Femur (tissue), 1 donor: ENCODE measurements at places on chromosomes 1 and 21.

DNA sequence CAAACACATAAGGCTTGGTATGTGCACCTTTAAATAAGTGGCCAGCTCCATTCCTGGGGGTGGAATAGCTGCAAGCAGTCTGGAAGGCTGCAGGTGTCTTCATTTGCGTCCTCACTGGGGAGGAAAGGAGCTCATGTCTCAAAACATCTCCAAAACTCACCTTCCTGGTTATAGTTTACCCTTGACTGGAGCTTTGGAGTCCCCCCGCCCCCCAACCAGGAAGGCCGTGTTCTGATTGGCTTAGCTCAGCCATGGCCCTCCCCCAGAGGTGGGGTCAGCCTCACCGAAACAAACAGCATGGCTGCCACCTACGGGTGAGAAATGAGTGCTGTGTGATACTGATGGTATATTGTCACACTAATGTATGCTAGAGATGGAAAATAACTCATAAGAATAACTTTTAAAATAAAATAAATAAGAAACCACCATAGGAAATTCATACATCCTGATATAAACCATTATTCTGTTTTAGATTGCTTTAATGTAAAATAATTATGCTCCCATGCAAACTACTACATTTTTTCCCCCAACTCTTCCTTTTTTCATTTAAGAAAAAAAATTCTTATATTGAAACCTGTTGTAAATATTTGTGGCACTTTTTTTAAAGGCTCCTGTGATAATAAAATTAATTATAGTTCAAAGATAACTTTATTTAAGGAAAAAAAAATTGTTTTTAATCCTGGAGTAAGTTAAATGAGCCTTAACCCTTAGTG, 90.8 kb downstream of the ZP4 start:
- DNase-seq: peak; percentile 50

GRCh38 chr1:77385551-77385950, 103.7 kb downstream of the AK5 start:
- no peak for DNase-seq

DNA sequence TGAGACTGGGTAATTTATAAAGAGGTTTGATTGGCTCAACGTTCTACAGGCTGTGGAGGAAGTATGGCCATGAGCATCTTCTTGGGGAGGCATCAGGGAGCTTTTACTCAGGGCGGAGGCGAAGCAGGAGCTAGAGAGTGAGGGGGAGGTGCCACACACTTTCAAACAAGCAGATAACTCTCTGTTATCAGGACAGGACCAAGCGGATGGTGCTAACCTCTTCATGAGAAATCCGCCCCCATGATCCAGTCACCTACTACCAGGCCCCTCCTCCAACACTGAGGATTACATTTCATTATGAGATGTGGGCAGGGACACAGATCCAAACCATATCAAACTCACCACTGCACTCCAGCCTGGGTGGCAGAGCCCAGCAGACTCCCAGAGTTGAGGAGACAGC, 11.5 kb upstream of the LRRC47 start:
- no peak for DNase-seq

DNA sequence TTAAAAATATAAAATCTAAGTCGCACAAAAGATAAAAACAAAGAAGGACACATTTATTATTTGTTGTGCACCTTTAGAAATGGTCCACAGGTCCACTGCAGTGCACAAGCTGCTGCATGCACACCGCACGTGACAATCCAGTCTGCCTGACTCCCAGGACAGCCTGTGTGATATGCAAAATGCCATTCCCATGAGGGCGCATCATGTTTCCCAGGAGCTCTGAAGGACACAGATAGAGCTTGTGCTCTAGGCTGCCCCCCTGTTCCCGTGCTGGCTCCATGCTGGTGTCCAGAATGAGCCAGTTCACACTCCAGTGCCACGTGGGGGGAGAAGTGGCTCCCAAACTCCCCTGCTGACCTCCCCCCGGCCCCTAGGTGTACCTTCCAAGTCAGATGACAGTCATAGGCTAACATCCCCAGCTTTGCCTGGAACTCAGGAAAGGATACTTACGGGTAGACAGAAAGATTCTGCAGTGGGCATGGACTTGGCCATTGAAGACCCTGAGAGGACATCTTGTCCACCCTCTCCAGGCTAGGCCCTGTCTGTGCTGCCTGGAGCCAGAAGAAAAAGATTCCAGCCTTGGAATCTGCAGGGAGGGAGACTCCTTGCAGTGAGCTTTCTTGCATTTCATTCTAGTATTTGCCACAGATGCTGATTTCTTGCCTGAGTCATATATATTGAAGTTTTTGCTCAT, 26.3 kb downstream of the RAB7B start:
- no peak for DNase-seq

DNA sequence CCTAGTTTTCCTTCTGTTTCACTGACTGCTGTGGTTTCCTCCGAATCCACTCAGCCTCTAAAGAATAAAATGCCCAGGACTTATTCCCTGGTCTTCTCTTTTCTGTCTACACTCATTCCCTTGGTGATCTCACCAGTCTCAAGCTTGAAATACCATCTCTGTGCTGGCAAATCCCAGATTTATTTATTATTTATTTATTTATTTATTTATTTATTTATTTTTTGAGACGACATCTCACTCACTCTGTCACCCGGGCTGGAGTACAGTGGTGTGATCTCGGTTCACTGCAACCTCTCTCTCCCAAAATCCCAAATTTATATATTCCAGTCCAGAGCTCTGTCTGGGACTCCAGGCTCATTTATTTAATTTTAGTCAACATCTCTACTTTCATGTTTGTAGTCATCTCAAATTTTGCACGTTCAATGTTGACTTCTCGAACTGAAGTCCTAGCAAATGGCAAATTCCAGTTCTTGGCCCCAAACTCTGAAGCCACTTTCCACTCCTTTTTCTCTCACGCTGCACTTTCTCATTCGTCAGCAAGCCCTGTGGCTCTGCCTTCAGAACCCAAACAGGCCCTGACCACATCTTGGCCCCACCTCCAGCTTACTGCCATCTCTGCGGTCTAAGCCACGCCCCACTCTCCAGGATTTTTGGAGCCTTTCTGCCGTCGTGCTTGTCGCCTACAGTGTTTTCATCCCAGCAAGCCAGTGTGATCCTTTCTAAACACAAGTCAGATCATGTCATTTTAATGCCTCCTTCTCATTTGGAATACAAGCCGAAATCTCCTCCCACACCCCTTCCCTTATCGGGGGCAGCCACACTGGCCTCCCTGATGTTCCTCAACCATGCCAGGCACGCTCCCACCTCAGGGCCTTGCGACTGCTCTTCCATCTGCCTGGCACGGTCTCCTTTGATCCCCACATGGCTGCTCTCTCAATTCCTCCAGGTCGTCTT, 14.2 kb upstream of the TENT5B start:
- peak; percentile 82 for DNase-seq

DNA sequence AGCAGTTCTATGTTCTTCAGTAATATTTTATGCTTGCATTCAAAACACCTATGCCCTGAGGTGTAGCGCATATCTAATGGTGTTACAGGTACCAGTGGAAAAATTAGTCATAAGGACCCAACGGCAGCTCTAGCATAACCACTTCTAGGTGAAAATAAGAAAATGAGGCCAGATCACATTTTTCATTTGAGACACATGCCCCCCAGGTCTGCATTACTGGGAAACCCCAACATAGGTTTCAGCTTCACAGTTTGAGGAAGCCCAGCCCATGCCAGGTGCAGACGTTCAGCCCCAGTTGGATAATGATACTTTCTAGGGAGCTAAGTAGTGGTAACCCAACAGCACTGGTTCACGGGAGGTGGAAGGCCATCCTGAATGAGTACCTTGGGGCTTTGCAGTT, 129.8 kb downstream of the CNIH3 start:
- DNase-seq: no peak

- no peak for DNase-seq
These were observed 43.2 kb upstream of the DISC1 start for GRCh38 chr1:231583376-231583775.

DNA sequence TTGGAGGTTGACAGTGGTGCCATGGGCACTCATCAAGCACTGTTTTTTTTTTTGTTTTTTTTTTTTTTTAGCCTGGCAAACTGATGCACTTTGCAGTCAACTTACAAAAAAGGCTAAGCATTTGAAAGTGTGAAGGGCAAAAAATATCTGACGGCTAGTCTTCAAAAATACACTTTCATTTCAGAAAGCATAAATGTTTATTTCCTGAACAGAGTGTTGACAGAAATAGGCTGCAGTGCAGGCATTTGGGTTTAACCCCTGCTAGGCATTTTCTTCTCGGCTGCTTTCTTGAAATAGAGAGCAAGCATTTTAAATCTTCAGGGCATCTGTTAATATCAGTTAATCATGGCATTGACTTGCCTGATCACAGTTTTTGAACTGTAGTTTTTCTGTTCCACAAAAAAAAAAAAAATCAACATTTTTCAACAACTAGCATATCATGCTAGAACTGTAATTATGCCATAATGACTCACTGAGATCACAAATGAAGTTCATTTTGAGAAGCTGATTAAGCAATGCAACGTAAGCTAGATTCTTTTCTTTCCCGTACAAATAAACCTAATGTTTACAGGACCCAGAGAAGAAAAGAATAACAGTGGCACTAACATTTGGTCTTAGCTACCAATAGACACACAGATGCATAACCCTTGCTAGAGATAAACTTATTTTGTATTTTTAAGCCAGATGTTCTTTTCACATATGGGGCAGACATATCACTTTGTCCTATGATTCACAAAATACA, 100.4 kb upstream of the USH2A start:
- DNase-seq: no peak

DNA sequence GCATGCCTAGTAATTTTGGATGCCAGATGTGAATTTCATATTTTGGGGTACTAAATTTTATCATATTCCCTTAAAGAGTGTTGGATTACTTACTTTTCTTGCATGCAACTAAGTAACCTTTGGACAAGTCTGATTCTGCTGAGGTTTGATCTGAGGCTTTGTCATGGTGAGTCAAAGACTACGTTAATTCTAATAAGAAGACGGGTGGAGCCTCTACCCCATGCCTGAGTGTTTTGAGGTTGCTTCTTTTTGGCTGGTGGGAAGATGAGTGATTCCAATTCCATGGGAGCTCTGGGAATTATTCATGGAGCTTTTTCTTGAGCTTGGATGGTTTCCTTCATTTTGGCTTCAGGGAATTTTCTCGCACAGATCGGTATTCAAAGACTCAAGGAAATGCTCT, 11.6 kb upstream of the PCP4 start:
- no peak for DNase-seq

DNA sequence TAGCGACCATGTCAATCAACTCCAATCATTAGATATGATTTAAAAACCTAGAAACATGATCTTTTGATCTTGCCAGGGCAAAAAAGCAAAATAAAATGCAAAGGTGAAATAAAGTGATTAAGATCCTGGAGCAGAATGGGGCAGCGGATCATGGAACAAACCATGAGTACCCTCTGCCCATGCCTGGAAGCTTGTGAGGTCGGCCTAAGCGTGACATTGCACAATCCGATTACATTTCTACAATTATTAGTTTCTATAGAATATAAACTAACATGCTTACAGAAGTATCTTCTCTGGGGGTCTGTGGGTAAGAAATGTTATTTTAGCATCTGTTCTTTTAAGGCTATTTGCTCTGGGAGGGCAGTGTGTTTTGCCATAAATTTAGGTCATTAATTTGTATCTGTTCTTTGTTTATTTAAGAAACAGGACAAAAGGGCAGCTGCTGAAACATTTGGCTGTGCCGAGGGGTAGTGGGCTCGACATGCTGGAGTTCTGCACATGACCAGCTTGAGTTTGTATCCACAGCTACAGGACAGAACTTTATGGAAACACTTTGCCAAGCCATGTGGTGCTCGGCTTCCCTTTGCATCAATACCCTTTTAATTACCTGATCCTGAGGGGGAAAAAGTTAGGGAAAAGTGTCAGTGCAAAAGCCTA, 55.9 kb downstream of the ZBTB18 start:
- DNase-seq: no peak

GRCh38 chr21:44400791-44401385, 47.5 kb downstream of the TRPM2 start:
- no peak for DNase-seq

DNA sequence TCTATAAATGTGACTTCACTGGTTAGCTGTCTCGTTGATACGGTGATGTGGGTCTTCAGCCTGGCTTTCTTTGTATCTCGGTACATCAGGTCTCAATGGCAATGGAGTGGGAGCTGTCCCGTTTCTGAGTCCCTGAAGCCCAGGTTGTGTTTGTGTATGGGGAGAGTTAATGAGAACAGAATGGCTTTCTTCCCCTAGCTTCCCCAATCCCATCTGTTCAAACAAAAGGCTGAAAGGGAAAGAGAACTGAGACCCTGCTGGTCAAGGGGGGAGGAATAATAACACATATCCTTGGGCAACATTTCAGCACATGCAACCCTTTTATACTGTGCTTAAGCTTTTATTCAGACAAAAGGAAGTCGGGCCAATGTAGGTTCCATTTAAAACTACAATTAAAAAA, 28.4 kb upstream of the CASQ2 start:
- DNase-seq: no peak

GRCh38 chr21:45141507-45141906, 67.1 kb downstream of the ADARB1 start:
- peak; percentile 13 for DNase-seq

- DNase-seq: no peak
These were observed 3.4 kb downstream of the MYOM3 start for GRCh38 chr1:24108334-24109165.

DNA sequence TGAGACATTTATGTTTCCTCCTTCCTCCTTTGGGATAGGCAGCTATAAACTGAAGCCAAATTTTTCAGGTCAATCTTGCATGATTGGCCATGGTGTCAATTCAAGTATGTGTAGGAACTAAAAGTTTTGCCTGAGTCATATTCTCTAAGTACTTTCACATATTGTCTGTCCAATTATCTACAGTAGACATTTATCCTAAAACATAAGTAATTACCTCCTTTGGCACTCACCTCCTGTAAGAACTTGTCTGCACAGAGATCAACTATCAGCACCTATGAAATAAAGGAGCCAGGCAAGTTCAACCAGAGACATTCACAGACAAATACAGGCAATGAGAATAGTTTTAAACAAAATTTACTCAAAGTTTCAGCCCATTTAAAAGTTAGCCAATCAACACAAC, 14.2 kb upstream of the BCAS2 start:
- no peak for DNase-seq

DNA sequence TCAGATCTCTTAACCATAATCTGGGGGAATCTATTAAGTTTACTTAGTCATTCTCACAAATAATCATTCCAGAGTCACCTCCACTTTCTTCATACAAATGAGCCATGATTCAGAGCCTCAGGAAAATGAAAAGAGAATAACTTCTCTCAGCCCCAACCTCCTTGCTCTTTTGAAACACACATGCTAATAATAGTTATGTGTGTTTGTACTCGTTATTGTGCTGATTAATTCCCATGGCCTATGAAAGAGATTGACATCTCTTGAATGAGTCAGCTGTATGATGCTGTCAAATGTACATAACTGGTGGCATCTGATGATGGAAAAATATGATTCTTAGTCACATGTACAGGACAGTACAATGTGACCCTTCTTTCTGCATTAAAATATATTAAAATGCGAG, 41.5 kb downstream of the DTL start:
- no peak for DNase-seq

GRCh38 chr1:192993426-192994085, 65.6 kb downstream of the UCHL5 start:
- DNase-seq: no peak
